ENCODE measurements at places on chromosomes 11 and 22.

DNA sequence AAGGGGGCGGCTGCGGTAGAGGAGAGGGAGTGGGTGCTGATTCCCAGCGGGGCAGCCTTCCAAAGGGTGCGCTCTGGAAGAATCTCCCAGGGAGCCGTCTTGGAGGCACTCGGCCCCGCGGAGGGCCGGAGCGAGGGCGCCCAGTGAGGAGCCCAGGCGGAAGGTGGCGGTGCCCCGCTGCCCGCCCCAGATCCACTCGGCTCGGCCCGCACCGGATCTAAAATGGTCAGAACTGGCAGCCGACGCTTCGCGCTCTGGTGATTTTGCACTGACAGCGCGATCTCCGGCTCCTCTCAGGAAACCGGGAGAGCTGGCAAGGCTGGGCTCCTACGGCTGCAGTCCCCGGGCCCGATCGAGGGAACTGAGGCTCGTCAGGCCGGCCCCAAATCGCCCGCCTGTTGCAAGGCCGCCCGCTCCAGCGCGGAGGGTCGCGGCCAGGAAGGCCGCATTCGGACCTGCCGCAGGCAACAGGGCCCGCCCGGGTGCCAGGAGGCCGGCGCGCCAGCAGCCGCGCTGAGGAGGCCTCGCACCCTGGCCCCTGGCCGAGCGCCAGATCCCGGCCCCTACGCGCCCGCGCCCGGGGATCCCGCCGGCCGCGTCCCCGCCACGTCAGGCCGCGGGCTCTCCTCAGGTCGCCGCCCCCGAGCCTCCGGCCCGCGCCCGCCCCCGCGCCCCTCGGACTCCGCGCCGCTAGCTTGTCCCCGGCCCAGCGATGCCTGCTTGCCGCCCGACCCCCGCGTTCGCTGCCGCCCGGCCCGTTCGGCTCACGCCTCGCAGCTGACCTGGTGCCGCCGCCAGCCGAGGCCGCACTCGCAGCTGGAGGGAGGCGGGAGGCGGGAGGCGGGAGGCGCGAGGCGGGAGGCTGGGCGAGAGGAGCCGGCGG is at the start of gene KLHL22:
Gene KLHL22 (minus strand): TSS at position 818 of the 883 bp plus-strand sequence. CDS start 6,584 bp downstream, outside the sequence.
- no peak for DNase-seq

- DNase-seq: no peak
Observed at GRCh38 chr11:2398664-2399355, 1.7 kb upstream of the TSSC4 start.

- DNase-seq: no peak
Observed at GRCh38 chr11:115716080-115716479, 211.9 kb upstream of the CADM1 start.

- peak; percentile 49 for DNase-seq
Observed at GRCh38 chr22:42613872-42614301, 796 bp downstream of the POLDIP3 start.

- no peak for DNase-seq
Observed at GRCh38 chr22:49295465-49295743, 532.3 kb downstream of the BRD1 start.

DNA sequence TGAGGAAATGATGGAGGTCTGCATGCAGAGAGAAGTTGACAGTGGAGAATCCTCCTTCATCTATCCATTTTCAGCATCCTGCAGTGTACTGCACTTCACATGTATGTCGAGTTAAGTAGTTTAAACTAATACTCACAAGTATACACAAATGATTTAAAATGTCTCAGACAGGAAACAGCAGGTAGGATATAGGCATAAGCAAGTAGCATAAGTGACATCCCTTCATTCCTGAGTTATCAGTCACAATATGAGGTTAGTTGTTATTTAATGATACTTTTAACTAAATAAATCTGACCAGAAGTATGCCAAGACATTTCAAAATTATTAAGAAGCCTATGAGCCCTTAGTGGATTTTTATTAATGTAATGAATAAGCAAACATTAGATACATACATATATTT is 37.4 kb downstream of the MTMR2 start:
- DNase-seq: no peak

DNA sequence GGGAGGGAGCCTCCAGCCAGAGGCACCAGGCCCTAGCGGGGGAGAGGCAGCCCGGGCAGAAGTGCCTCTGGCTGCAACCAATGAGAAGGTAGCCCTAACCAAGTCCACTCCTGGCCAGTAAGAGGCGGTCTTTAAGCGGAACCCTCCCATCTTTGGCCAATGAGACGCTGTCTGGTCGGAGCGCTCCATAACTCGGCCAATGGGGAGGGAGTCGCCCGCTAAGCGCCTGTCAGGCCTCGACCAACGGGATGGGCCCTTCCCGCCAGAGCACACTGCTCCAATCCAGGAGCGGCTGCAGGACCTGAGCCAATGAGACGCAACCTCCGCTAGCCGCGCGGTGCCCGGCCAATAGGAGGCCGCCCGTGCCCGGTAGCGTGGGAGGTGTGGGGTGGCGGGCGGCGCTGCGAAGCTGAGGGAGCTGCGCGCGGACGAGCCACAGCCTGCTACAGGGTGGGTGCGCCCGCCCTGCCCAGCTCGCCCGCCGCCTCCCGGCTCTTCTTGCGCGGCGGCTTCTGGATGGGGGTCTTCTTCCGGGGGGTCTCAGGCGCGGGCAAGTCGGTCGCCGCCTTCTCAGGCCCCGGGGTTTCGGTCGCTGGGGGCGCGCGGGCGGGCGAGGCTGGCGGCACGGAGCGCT is 12.6 kb downstream of the SCARF2 start:
- DNase-seq: peak; percentile 27

- no peak for DNase-seq
Observed at GRCh38 chr22:31932863-31933262, 11.5 kb upstream of the YWHAH start.

DNA sequence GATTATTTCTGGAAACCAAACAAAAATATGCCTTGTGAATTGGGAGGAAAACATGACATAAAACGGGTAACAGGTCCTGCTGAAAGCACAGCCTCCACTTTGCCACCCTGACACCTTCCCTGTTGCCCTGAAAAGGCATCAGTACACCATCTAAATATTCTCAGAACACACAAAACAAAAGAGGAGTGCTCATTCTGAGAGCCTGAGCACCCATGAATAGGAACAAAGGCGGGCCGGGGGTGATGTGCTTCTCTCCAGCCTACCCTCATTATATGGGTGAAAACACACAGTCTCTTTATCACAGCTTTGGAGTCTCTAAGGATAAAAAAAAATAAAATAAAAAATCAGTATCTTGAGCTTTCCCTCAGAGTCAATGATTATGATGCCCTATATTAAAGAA is 19.7 kb downstream of the SCUBE2 start:
- peak; percentile 44 for DNase-seq

DNA sequence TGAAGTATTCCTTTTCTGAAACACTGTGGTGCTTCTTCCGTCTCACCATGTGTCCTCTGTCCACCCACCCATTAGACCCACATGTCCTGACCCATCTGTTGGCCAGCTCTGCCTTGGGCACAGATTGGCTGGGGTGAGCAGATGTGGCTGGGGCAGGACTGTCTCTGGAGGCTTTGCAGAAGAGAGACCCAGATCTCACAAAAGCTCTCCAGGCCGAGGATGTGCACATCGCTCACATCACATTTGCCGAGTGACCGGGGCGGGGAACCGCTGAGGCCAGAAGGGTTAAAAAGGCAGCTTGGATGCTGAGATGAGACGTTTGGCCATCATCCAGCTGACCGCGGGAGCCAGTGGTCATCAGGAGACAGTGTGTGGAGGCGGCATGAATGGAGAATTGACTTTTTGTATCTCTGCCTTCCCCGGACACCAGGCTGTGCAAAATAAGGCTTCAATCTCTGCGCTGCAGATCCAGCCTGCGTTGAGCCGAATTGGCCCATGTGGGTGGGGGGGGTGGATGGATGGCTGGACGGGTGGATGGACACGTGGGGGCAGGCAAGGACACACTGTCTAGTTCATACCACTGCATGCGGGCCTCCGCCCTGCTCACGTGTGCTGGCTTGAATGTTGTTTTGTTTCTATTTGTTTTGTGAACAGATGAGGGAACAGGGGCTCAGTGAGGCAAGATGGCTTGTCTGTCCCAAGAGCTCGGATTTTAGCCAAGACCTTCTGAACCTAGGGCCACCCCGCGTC is 6.1 kb downstream of the IFITM10 start:
- DNase-seq: no peak

DNA sequence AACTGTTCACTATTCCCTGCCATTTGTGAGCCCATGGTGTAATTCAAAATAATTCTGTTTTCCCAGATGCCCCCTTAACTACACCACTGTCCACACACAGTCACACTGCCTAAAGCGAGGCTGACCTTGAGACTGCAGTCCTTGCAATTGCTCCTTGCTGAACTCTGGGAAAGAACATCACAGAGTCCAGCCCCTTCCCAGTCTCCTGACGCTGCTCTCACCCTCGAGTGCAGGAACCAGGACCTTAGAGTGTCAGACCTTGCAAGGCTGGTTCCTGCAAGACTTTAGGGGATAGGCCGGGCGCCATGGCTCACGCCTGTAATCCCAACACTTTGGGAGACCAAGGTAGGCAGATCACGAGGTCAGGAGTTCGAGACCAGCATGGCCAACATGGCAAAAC is 33.6 kb downstream of the AHNAK start:
- DNase-seq: no peak

GRCh38 chr11:82895437-82896091 is 4.7 kb downstream of the PRCP start:
- DNase-seq: no peak

- DNase-seq: no peak
Observed at GRCh38 chr11:125074511-125075241, 11.6 kb downstream of the SLC37A2 start.

DNA sequence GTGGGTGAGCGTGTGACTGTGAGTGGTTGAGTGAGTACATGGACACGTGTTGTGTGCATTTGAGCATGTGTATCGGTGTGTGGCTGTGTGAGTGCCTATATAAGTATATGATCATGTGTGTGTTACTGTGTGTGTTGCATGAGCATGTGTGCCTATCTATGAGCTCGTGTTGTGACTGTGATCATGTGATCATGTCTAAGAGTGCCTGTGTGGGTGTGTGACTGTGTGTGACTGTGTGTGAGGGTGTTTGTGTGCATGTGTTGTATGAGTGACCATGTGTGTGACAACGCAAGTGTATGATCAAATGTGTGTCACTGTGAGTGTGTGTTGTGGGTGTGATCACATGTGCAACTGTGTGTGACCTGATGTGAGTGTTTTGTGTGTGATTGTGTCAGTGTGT is 88.8 kb downstream of the UBASH3B start:
- DNase-seq: no peak

DNA sequence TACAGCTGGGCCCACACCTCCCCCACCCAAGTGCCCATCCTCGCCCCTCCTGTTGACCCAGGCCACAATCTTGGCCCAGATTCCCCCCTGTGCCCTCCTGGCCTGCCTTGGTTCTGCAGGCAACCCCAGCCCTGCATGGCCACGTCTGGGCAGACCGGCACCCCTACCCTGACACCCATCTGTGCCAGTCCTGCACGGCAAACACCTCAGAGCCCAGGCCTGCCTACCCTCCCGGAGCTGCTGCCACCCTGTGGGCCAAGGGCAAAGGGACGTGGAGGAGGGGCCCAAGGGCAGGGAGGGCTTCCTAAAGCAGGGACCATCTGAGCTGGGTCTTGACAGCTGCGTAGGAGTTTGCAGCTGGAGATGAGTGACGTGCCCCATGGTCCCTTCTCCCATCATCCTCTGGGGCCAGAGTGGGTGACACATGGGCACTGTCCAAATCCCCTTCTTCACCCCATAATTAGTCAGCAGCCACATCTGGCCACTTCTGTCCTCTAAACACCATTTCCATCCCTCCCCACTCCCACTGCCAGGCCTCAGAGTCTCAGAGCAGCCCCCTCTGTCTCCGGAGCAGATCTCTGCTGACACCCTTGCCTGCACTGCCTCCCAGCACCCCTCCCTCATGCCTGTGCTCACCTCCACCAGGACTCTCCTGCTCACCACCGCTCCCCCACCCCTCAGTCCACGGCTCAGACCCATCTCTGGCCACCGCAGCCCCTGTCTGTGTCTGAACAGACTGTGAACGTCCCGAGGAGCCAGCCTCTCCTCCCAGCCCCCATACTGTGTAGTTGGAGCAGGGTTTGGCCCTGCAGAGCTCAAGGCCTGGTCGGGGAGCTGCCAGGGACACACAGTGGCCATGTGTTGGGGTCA is 35.6 kb upstream of the PPARA start:
- no peak for DNase-seq

- no peak for DNase-seq
Observed at GRCh38 chr11:130601141-130601540, 152.7 kb downstream of the ADAMTS15 start.

DNA sequence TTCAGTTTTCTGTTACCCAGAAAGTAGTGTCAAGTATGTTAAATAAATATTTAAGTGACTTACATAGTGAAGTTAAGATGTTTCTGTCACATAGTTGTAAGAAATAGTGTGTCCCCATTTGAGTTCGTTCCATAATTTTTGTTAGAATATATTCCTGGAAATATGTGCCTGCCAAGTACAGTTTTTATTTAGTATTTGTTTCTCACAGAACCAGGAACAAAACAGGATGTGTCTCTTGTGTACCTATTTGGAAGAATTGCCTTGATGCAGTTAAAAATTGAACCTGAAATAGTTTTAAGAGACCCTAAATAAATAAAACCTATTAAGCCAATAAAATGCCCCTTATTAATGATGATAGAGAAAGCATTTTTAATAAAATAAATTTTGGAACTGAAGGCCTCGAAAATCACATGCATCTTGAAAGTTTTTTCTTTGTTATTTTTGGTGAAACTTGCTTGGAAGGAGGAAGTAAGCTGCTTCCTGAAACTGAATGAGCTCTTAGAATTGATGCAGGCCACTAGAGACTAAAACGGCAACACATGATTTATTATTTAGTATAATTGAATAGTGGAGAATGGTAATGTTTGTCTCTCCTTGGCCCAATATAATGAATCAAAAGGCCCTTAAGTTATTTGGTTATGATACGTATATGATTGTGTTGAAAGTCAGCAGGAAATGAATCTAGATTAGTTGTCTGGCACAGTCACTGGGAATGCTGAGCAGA is 55.9 kb downstream of the SWAP70 start:
- no peak for DNase-seq

DNA sequence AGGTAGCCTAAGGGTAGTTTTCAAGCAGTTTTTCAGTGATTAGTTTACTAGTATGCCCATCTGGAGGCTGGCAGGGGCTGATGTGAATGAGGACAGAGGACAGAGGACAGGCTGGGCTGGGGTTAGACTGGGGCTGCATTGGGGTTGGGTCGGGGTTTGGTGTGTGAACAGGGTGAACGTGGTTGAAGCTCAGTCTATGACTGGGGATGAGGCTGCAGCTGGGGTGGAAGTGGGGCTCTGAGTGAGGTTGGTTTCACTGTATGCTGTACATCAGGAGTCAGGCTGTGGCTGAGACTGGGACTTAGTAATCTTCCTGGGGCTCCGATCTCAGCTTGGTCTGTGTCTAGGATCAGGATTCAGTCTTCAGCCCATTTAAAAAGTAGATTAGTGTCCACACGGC is 451 bp downstream of the OR51E1 start:
- no peak for DNase-seq
